NCI-H146 (cell line): ENCODE measurements at places on chromosomes 3 and 15.

GRCh38 chr3:75042941-75043340 lies 428.5 kb upstream of the CNTN3 start:
- no peak for DNase-seq

DNA sequence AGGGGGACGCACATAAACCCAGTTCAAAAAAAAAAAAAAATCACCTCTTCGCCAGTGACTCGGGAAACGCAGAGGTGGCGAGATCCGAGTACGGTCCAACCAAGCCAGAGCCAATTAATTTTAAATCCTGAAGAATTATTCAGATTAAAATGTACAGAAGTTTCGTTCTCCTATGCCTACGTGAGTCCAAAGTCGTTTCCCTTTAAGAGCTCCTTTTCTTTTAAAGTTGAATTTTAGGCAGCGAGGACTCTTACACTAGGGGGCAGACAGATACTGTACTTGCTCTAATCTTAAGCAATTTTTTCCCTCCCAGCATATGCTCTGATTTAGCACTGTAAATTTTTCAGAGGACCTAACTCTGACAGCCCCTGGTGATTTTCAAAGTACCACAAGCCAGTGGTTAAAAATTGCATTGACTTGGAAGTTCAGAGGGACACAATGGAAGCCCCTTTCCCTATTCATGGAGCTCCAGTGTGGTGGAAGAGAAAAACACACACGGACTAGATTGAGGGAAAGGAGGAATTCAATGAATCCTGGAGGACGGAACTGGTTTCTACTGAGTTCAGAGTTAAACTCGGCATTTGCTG lies 3.3 kb upstream of the NR2F2 start:
- peak; percentile 12 for DNase-seq

GRCh38 chr3:79027593-79027992 lies 740.2 kb downstream of the ROBO1 start:
- peak; percentile 65 for DNase-seq

DNA sequence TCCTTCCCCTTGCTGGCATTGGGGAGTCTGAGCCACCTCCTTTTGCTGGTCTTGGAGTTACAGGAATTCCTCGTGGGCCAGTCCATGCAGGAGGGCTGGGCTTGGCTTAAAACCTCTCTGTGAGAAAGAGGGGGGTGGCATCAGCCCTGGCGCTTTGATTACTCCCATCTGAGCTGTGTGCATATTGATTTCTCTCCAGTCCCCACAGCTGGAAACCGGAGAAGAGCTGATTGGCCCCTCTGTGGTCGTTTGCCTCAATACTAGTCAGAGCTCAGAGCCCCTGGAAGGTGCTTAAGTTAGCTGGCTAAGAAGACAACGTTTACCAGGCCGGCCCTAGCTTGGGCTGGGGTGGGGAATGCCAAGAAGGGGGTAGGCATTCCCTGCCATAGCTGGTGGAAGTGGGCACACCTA lies 4.0 kb upstream of the RASGRF1 start:
- no peak for DNase-seq

- no peak for DNase-seq
Observed at GRCh38 chr15:67674983-67675382, 132.5 kb downstream of the MAP2K5 start.

DNA sequence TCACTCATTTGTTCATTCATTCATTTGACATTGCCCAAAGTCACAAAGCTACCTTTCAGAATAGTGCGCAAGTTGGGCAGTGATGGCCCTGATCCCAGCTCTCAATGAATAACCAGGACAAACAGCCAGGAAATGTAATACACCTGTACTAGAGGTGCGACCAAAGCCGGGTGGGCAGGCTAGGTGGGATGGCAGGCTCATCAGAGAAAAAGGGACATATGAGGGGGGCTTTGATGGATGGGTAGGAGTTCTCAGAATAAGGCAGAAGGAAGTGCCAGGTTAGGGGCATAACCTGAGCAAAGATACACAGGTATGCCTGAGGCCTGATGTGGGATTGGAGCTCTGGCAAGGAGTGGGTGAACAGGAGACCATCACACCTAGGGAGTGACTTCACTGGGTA lies 53.4 kb upstream of the SMAD6 start:
- DNase-seq, result no peak

- no peak for DNase-seq
Observed at GRCh38 chr15:76866716-76867321, 38.3 kb downstream of the SCAPER start.

DNA sequence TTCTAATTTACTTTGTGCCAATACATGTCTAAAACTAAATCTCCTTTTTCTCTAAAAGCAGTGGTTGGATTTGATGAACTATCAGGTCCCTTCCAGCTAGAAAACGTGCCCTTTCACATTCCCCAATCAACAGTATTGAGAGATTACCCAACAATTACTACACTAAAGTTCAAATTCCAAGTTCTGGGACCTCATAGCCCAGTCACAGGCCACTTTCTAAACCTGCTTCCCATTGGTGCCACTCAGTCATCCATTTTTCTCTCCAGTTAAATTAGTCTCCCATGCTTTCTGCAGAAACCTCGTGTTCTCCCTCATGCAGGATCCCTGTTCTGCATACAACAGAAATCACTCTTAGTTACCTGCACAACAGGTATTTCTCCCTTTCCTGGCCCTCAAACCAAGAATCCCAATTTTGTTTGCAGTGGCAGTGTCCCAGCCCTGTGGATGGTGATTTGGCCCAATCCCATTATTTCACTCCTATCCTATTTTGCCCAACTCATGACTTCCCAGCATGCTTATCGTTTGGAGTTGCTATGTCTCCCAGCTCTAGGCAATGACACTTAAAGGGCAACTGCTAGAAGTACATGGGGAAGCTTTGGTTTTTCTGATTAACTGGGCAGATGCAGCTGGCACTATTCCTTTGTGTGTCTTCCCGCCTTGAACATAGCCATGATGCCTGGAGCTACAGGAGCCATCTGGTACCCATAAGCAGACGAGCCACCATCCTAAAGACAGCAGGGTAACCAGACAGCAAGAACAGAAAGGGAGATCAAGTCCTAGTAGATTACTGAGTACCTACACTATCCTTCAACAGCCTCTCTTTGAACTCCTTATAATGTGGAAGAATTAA lies 224.2 kb downstream of the MINAR1 start:
- no peak for DNase-seq

DNA sequence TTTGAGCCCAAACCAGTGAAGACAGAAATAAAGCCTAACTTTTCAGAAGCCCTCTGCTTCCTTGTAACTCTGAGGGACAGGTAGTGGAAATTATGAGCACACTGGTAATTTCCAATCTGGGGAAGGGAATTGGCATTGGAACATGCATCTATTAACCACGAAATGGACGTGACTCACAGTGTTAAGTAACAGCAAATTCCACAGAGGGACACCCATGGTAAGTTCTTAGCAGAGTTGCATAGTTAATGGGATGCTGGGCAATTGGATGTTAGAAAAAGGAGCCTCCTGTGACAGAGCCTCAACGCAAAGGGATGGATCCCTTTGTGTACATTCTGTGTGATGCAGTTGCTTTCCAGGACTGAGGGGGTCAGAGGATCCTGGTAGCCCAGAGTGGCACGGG lies 168.6 kb downstream of the SEMA6D start:
- DNase-seq, result no peak

GRCh38 chr15:88913017-88913849 lies at the start of gene MFGE8:
MFGE8 (minus strand) TSS chr15:88913379; CDS start chr15:88913319, 60 bp downstream.
- no peak for DNase-seq

DNA sequence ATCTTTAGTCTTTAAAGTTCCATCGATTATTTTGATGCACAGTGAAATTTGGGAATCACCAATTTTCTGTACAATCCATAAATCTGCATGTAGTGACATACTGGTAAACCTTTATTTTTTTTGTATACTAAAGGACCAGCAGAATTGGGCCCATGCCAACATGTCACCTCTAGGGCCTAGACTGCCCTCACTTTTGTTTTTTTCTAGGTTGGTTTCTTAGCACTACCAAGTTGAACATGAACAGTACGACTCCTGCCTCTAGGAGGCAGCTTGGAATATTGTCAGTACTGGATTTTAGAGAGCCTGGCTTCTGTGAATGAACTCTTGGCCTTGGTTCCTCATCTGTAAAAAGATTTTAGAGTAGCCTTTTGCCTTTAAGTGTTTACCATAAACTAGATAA lies 32.3 kb downstream of the NKIRAS1 start:
- no peak for DNase-seq

- DNase-seq, result no peak
Observed at GRCh38 chr15:38861108-38861507, 296.5 kb upstream of the RASGRP1 start.

GRCh38 chr15:40847223-40847961 lies 3.5 kb downstream of the SPINT1 start:
- peak; percentile 39 for DNase-seq

DNA sequence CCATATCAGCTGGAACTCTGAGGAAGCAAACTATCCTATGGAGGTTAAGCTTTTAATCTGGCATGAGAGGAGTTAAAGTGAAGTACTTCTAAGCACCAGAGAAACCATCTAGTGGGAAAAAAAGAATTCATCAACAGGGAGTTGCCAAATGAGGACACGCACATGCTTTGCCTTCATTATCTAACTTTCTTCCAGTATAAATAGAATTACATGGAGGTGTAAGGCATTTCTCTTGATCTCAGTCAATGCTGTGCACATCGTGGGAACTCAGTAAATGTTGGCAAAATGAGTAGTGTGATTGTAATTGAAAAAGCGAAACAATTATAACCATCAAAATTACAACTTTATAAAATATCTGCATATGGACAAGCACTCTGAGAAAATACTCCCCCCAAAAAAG lies 8.0 kb upstream of the GSK3B start:
- DNase-seq, result no peak

DNA sequence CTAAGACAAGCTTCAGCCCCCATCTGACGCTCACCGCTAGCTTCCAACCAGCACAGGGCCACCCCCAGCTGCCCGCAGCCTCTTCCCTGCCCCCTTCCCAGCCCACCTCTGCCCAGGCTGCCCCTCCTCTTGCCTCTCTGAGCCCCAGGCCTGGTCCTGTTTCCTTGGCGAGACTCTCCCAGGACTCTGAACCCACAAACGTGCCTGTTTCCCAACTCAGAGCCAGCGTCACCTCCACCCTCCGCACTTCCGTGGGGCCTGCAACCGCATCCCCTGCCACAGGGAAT lies 35.0 kb downstream of the ZXDC start:
- DNase-seq, result no peak

GRCh38 chr3:14216257-14217048 lies 37.8 kb downstream of the LSM3 start:
- no peak for DNase-seq

GRCh38 chr3:14513566-14514322 lies 26.4 kb downstream of the GRIP2 start:
- DNase-seq, result no peak
